ENCODE measurements at places on chromosomes 3 and 15.

DNA sequence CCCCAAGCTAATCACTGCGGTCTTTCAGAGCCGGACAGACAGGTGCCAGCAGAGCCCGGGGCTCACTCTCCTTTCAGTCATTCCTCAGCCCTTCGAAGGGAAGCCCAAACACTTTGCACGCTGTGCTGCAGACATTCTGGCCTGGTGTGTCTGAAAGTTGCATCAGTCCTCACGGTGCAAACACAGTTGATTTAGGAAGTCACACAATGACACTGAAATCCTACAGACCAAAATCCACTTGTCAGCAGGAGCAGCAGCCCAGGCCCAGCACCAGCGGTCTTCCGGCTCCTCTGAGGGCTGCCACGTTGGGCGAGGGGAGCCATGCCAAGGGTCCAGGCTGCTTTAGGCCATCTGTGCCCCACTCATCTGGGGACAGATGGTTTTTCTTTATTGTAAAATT, 61.6 kb downstream of the RGMA start:
- DNase-seq: no peak

DNA sequence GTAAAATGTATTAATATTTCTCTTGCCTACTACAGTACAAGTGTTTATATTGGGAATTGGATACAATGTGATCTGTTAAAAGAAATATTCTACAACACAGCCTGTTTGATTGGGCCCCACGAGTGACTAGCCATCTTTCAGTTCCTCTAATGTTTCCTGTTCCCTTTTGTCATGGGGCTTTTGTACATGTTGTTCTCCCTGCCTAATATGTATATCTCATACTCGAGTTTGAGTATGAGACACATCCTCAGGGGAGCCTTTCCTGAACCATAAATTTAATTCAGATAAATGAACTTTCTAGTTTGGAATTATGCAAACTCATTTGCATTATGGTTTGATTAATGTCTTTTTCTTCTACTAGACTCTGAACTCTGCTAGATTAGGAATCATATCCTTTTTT, 65.5 kb downstream of the MEF2A start:
- no peak for DNase-seq

- DNase-seq: no peak
Measured at GRCh38 chr3:98699132-98699531, 64.0 kb upstream of the ST3GAL6 start.

DNA sequence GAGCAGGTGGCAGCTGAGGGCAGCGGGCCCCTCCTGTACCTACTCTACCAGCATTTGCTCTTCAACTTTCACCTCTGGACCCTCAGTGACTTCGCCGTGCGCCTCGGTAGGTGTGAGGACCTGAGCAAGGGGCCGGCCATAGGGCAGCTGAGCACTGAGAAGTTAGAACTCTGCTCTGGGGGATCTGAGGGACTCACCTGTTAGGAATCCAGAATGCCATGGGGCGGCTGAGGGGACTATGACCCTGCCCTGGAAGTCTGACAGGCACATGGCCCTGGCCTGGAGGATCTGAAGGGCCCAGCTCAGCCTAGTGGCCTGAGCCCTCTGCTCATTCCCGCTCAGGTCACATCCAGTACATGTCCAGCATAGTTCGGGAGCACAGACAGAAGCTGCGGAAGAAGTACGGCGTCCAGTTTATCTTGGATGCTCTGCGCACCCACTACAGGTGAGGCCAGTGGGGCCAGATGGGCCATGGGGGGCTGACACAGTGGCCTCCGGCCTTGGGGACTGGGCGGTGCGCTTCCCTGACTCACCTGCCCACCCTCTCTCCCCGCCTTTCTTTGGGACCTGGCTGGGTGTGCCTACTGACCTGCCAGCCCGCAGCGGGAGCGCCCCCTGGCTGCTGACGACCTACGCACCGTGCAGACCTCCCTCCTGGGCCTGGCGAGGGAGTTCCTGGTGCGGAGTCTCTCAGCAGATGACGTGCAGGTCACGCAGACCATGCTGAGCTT, 18.8 kb downstream of the NBEAL2 start:
- DNase-seq: no peak

GRCh38 chr3:100041328-100041749, 73.0 kb downstream of the FILIP1L start:
- no peak for DNase-seq

DNA sequence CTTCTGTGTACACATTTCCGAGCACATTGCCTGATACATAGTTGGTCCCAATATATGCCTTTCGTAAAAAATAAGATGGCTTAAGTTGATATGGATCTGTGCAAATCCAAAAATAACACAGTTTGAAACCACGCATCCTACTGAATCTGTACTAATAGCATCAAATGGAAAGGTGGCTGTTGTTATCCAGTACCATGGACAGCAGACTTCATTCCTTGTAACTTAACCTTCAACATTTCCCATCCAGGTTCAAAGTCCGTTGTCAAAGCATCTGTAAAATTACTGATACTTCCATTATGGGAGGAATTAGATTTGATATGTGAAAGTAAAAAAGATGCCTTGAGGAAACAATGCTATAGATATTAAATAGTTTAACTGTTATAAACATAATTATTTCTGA, 65.5 kb upstream of the C3orf49 start:
- DNase-seq: no peak

- no peak for DNase-seq
Measured at GRCh38 chr15:68897016-68897415, 33.3 kb upstream of the SPESP1 start.

DNA sequence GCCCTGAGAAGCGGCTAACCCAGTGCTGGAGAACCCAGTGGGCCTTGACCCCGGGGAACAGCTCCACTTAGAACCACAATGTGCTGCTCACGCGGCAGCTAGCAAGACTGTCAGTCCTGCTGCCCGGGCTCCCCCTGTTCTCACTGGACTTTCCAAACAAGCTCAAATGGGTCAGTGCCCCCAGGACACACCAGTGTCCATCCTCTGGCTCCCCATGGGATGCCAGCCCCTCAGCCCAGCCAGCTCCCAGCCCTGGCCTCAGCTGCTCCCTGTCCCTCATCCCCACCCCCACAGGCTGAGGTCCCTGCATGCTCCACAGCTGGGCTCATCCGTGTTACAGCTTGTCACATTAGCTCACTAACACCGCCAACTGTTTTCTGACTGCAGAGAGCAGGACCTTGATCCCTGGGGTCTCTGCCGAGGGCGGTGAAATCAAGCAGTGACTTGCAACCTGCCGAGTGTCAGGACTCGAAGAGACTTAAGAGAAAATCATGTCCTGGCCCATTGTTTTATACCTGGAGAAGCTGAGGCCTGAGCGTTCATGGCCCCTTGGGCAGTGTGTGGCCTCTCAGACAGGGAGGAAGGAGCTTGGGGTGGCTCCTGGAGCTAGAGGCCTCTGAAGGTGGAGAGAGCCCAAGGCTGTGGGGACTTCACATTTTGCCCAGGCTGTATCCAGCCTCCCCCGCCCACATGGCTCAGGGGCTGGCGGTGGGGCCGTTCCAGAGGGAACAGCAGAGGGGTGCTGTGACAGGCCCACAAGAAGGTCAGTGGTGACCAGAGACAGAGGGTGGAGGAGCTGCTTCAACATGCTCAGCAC, 157.5 kb downstream of the MEGF11 start:
- DNase-seq: no peak

DNA sequence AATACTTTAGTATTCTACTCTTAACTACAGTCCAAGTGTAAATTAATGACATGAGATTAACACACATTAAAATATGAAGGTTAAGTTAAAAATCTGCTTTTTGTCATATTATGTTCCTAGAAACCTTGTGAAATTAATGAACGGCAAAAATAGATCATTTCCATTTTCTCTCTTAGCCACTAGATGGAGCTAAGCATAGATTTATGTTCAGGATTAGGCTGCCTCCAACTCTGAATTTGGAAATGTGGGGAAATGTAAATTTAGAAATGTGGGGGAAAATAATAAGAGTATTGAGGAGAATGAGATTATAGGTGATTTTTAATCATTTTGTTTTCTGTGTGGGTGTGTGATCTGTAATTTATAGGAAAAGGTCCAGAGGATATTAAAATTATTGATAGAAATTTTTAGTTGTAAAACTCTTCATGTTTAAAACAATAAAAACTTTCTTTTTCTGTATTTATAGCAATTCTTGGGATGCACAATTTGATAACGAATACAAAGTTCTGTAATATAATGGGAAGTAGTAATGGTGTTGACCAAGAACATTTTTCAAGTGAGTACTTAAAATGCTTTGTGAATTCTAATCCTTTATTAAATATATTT, 59.2 kb downstream of the TMOD3 start:
- DNase-seq: no peak

DNA sequence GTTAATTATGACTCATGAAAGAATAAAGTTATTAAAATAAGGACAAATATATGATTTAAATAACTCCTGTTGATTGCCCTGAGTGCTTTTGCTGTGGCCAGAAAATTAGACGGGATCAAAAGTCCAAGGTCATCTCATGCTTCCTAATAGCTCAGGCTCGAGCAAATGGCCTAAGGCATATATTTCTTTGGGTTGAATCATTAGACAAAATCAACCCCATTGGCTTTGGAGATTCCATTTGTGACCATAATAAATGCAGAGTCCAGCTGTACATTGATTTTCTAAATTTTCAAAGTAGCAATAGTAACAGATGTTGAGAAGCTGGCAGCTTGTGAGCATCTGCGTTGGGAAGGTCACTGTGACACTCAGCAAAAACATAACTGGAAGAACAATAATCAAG, 464.5 kb upstream of the TGFBR2 start:
- DNase-seq: no peak

- DNase-seq: no peak
Measured at GRCh38 chr3:16460886-16461285, 52.6 kb downstream of the RFTN1 start.

- no peak for DNase-seq
Measured at GRCh38 chr3:108067768-108068167, 23.1 kb downstream of the CD47 start.

DNA sequence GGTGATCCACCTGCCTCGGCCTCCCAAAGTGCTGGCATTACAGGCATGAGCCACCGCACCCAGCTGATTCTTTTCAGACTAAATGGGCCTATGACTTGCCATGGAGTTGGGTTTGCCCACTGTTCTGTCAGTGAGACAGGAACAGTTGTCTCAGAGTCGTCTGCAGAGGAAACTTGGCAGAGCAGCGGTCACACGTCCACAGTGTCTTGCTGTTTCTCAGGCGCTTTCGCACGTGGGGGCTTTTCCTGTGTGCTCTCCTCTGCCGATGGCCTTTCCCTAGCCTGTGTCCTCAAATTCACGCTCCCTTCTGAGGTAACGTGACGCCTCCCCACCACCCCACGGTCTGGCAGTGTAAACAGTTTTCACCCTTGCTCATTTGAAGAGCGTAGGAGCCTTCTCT, 11.3 kb downstream of the TMEM44 start:
- DNase-seq: no peak

DNA sequence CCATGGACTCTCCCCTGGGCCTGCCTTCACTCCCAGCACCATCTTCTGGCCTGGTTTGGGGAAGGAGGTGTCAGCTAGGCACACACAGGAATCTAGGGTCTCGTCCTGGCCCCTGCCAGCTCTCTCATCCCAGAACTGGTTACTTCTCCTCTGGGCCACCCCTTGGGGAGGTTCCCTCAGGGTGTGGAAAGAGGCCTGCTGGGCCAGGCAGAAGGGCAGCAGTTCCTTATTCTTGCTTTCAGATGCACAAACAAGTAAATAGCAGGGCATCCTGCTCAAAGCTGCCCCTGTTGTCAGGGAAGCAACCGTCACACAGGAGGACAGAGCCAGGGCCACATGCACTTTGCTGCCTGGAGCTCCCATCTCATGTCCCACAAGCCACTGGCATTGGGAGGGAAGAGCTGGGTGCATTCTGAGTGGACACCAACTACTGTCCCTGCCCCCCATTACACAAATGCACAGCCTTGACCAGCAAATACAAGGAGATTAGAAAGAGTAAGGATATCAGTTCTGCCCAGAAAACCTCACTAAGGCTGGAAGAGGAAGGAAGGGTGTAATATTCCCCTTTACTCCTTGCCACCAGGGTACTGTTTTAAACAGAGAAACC, 108.8 kb upstream of the HACD2 start:
- no peak for DNase-seq
